ENCODE measurements at places on chromosomes 7 and 10.

GRCh38 chr10:117477961-117478670 lies 64.4 kb upstream of the EMX2 start:
- DNase-seq: no peak

GRCh38 chr10:62323751-62324150 lies 50.4 kb upstream of the ZNF365 start:
- no peak for DNase-seq

DNA sequence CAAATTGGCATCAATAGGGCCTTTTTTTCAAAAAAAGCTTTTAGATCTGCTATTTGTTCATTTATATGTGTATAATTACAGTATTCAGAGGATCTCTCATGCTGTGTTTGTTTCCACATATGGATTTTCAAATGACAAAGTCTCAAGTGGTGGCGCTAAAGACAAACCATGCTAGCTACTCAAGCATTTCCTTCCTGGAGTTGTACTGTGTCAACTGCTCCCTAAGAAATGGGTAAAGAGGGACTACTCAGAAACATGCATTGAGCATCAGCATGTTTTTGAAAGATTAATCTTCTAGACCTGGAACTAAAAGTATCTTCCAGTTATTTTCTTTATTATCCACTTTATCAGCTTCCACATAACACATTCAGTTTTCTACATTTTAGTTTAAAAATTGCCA lies 12.7 kb downstream of the CNTNAP2 start:
- DNase-seq: no peak

DNA sequence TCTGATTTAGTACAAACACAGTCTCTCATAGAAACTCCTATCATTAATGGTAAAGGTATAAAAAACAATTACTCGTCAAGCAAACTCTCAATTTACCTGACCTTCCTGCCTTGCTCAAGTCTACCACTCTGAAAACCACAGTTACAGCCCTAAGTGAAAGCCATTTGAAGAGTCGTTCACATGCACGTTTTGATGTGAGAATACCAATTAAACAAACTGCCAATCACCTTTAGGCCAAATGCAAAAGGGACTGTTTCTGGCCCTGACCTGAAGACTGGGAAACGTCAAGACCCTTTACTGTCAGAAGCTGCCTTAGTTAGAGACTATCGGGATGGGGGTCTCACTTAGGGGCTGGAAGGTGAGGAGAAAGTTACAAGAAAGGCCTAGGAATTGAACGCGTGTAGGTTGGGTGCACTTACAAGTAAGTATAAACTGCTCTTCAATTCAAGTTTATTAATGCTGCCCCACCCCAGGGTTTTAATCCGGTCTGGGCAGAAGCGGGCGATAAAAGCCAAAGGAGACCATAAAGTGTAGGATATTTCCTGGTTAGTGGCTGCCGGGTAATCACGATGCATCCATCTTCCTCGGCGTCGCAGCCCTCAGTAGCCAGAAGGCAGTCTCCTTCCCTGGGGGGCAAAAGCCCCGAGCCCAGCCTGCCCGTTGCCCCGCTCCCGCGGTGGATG lies 935 bp downstream of the TM9SF3 start:
- DNase-seq: no peak

GRCh38 chr10:93601146-93601773 lies at the start of gene RBP4:
TSS of gene RBP4 (minus strand) at chr10:93601235. CDS start at chr10:93601028, 207 bp downstream.
- no peak for DNase-seq

GRCh38 chr7:36438211-36438610 lies 48.5 kb downstream of the ANLN start:
- no peak for DNase-seq

GRCh38 chr7:37928878-37929277 lies 8.4 kb downstream of the EPDR1 start:
- no peak for DNase-seq

- no peak for DNase-seq
These were observed 20.9 kb downstream of the TMEM130 start for GRCh38 chr7:98848918-98849317.

GRCh38 chr10:106978756-106979155 lies 185.8 kb downstream of the SORCS1 start:
- DNase-seq: no peak

GRCh38 chr10:102615361-102615760 lies 28.9 kb upstream of the TRIM8 start:
- DNase-seq: no peak

DNA sequence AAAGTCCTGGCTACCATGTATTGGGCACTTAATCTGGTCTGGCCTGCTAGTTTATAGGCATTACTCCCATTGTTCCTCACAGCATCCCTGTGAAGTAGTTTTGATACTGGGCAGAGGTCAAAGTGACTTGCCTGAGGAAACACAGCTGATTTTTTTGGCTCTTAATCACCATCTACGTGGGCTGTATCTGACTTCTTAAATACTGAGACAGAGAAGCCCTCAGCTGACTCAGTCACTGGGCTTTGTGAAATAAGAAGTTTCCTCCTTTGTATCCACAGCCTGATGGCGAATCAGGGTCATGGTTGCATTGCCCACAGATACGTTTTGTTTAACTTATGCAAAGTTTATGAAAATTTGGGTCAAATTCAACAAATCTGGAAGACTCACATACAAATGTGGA lies 13.2 kb downstream of the TACR2 start:
- no peak for DNase-seq

DNA sequence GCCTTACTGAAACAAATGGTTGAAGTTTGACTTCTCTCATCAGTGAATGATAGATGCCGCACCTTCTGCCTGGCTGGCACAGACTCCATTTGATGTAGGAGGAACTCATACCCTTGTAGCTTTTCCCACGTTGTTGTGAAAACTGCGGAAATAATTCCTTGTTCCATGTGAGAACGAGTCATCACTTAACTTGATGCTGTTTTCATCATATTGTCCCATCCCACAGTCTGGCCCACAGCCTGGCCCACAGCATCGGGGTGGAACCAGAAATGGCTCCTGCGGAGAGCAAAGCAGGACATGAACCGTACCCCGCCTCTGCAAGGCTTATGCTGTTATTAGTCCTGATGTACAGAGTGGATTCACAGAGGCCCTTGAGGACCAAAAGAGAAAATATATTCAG lies 587.0 kb downstream of the SDK1 start:
- DNase-seq: no peak

Measured in B cell (primary cell).